Left forelimb (tissue), 1 donor: ENCODE measurements at places on chromosomes 3 and 15.

GRCh38 chr3:148847351-148847750 lies 17.7 kb upstream of the CPA3 start:
- no peak for DNase-seq

DNA sequence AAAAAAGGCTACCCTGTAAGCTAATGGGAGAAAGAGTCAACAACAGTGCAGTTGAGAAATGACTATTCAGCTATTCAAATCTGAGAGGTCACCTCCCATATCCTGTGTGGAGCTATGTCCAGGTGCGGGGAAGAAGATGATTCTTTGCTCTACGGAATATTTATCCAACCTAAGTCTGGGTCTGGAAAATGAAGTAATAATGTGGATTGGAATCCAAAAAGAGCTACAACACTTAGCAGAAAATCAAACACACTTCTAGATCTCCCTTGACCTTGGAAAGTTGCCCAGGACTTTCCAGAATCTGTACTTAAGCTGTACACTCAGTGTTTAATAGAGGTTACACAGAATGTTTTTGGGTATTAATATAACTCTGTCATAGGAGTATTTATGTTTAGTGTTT lies 251.9 kb downstream of the NAALADL2 start:
- no peak for DNase-seq

DNA sequence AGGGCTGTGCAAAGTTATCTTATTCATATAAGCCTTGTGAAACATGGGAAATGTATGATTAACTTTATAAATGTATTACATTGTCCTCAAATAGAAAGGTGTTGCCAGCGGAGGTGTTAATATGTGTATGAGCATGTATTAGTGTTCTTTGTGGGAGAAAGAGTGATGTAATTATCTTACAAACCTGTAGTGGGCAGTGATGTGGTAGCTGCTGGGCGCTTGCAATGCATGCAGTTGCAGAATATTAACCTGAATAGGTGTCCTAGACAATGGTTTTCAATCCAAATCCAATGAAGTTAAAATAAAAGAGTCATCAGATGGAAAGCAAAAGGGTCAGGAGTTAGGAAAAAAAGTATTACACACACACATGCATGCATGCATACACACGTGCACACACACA lies 881.3 kb upstream of the CADM2 start:
- DNase-seq: no peak

GRCh38 chr15:78457101-78457500 lies 19.1 kb downstream of the IREB2 start:
- no peak for DNase-seq

DNA sequence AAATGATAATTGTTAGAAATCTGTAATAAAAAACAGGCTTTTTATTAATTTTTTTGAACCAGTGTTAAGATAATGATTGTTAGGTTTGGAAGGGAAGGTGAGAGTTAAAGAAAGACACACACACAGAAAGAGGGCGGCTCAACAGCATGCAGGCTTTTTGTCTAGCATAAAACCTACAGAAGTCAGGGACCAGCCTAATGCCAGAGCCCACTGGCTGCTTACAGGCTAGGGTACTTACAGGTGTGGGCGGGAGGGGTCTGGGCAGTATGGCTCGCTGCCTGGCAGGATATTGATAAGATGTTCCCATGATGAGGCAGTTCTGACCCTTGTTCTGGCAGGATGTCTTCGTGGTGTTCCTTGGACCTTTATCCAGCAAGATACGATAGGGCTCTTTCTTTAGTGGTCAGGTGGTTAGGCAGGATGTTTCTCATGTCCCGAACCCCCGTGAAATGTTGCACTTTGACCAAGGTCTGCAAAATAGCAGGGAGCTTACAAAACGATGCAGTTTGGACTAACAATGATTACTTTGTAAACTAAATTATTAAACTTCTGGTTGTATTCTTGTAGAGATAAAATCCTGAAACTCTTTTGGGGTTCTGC lies 84.7 kb downstream of the DCUN1D1 start:
- no peak for DNase-seq

- DNase-seq: no peak
These were observed 138.1 kb downstream of the GREM1 start for GRCh38 chr15:32855942-32856341.

GRCh38 chr15:45087513-45087912 lies 26.5 kb downstream of the DUOX2 start:
- DNase-seq: no peak

GRCh38 chr3:184466413-184466960 lies 86.6 kb downstream of the CHRD start:
- DNase-seq: no peak

- DNase-seq: no peak
These were observed 294.9 kb upstream of the SGO1 start for GRCh38 chr3:20480786-20481365.

DNA sequence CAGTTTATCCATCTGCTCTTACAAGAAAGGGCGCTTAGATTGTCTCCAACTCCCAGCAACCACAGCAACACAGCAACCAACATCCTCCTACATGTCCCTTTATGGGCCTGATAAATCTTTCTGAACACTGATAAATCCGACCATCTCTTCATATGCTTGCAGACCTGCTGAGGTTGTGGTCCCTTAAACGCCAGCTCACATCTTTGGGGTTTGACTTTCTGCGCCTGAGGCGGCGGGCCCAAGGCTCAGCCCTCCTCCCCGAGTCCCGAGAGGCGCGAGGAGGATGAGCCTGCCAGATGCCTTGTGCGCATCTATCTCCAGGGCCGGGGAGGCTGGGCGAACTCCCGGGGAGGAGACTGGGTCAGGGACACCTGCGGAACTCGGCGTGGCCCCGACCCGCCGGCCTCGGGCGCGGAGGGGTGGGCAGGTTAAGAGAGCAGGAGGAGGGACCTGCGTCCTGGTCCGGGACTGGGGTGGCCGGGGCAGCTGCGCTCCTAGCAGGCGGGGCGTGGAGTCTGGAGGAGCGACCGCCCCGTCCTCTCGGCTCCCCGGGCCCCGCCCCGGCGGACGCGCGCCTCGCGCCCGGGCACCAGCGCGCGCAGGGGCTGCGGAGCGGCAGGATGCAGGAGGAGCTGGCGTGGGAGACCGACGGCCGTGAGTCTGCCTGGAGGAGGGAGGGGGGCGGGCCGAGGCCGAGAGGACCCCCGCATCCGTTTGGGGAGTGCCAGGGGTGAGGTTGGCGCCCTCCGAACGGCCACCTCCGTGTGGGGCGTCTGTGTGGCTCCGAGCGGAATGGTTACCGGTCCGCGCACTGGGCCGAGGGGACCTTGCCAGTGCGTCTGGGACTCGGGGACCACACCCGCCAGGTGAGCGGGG lies at the start of gene ANKDD1A:
ANKDD1A (plus strand) TSS at position 592 of the 876 bp plus-strand sequence; CDS start at position 621, 29 bp downstream.
- peak; percentile 87 for DNase-seq

- DNase-seq: peak; percentile 41
These were observed 87.4 kb downstream of the FNDC3B start for GRCh38 chr3:172126741-172127140.

GRCh38 chr3:151460774-151461450 lies at the start of gene IGSF10:
Gene IGSF10, minus strand, starts transcription at chr3:151461061. Its CDS starts 2,352 bp downstream, at chr3:151458709.
- no peak for DNase-seq

- no peak for DNase-seq
These were observed 393.1 kb downstream of the LPP start for GRCh38 chr3:188546835-188547670.

DNA sequence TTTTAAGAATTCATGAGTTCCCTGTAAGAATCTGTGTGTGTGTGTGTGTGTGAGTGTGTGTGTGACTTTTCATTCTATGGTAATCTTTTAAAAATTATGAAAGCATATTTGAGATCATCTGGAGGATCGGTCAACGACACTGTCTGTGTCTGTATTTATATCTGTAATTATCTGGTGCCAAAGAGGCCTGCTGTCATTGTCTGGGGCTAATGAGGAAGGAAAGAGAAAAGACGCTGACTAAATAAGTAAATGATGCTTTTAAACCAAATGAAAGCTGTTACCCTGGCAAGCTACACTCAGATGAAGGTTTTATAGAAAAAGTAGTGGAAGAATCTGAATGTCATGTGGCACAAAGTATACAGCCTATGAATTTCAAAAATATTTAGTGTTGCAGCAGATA lies 439.8 kb downstream of the RBMS3 start:
- no peak for DNase-seq

- no peak for DNase-seq
These were observed 27.8 kb downstream of the LIPC start for GRCh38 chr15:58459560-58459959.

DNA sequence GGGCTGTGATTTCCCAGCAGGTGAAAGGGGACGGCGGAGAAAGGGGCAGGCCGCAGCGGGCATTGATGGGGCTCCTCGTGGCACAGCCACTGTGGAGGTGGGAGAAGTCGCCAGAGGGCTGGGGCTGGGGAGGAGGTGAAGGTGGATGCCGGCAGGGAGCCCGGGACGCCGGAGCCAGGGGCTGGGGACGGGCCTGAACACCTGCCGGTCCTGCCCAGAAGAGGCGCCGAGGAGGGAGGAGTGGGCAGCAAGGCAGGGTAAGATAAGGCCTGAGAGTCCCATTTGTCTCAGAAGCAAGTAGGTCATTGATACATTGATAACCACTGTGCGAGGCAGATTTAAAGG lies 571 bp upstream of the RARRES1 start:
- DNase-seq: no peak

DNA sequence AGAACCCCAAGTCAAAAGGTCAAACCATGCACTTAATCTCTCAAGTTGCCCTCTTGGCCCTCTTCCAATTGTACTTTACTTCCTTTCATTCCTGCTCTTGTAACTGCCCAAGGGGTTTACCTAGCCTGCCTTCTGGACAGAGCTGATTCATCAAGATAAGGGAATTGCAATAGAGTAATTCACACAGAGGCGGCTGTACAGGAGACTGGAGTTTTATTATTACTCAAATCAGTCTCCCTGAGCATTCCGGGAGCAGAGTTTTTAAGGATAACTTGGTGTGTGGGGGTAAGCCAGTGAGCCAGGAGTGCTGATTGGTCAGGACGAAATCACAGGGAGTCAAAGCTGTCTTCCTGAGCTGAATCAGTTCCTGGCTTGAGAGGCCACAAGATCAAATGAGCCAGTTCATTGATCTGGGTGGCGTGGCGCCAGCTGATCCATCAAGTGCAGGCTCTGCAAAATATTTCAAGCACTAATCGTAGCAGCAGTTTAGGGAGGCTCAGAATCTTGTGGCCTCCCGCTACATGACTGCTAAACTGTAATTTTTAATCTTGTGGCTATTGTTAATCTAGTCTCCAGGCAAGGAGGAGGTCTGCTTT lies 590.0 kb downstream of the EPHA3 start:
- DNase-seq: no peak

DNA sequence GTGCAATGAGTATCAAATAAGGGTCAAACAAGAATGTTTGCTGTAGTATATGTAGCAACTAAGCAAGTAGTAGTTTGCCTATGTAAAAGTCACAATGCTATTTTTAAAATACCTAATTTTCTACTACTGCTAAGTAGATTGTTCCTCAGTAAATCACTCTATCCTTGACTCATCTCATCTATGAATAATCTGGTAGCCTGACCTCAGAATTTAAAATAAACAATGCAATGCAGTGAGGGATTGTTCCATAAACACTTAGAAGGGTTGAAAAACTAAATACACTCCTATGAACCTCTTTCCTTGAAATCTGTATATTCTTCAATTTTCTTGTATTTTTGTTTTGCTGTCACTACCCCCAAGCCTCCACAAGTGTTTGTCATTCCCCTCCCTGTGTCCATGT lies 253.3 kb downstream of the TBC1D5 start:
- DNase-seq: no peak

GRCh38 chr15:92140796-92141195 lies 252.9 kb upstream of the ST8SIA2 start:
- DNase-seq: no peak

GRCh38 chr3:61821823-61822251 lies 260.5 kb downstream of the PTPRG start:
- no peak for DNase-seq

DNA sequence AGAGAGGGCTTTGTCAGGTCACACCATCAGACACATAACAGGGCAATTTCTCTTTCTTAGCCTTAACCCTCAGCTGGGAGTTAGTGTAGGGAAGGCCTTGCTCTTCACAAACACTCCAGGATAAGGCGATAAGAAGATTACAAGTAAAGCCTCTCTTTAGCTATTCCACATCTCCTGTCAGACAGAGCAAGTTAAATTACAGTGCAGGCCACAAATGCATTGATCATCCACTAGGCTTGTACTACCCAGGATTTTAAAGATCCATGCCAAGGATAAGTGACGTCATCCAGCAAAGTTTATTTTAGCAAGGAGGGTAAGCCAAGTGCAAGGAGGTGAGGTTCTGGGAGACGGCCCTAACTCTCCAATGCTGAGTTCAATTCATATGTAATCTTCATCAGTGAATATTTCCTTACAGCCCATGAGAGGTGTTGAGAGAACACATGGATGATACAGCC lies 890.6 kb upstream of the NR2F2 start:
- DNase-seq: no peak

DNA sequence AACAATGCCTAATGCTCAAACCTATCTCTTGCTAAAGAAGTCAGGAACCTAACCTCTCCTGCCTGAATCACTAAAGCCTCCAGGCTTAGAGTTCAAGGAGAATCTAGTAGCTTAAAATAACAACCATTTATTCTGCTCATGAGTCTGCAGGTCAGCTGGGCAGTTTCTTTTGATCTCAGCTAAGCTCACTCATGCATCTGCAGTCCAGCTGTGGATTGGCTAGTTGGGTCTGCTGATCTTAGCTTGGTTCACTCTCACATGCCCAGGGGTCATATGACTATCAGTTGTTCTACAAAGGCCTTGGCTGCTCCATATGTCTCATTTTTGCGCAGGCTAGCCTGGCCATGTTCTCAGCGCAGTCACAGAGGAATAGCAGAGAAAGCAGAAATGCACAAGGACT lies 109.2 kb upstream of the STT3B start:
- no peak for DNase-seq

GRCh38 chr15:39850436-39850835 lies 67.8 kb upstream of the FSIP1 start:
- DNase-seq: no peak

DNA sequence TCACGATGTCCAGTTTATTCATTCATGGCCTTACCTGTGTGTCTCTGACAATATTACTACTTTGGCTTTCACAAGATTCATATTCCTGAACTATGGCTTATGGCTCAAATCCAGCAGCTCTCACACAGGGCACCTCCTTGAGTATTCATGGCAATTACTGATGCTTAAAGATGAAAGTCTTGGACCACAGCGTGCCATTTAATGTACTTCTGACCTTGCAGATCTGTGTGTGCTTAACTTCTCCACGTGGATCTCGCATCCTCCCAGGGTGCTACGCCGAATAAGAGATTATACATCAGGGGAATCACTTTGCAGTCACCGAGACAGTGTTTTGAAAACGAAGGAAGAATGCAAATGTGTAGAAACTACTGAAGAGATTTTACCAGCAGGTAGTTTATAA lies 147.5 kb downstream of the TNIK start:
- no peak for DNase-seq
